ENCODE measurements at places on chromosomes 5 and 9.

- no peak for DNase-seq
Observed at GRCh38 chr9:126472198-126472947, 141.4 kb upstream of the LMX1B start.

DNA sequence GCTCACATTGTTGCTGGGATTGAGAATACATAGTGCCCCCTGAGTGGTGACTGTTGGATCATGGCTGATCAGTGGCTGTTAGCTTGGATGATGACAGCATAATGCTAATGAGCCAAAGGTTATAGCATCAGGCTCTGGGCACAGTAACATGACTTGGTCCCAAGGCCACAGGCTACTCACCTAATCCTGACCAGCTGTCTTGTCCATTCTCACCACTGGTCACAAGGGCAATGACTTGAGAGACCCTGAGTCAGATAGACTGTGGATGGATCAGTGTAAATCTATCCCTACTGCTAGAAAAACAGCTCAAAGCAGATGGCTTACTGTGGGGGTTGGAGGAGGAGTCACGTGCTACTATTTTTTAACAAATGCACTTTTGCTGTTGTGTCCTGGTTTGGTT is 74.7 kb downstream of the AOPEP start:
- DNase-seq, result no peak

GRCh38 chr9:106305428-106306133 is 557.4 kb upstream of the ZNF462 start:
- DNase-seq, result no peak

DNA sequence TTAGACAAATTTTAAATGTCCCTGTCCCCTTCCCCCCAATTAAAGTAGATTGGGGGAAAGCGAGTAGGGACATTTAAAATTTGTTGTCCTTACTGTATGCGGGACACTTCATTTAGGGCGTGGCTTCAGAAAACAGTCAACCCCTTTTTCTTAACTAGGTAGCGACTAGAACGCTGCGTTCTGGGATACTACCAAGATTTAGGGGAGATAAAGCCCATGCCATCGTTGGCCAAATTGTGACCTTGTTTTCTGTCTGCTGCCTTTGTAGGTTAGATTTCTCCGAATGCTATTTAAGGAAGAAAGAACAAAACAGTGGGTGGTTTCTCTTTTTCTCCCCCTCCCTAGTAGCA is 1.2 kb downstream of the CKS2 start:
- DNase-seq, result no peak

- no peak for DNase-seq
Observed at GRCh38 chr9:33662871-33663270, 132.5 kb upstream of the PRSS3 start.

- DNase-seq, result no peak
Observed at GRCh38 chr9:16987026-16987425, 116.6 kb upstream of the BNC2 start.

GRCh38 chr5:119327018-119327417 is 28.8 kb upstream of the TNFAIP8 start:
- DNase-seq, result no peak

DNA sequence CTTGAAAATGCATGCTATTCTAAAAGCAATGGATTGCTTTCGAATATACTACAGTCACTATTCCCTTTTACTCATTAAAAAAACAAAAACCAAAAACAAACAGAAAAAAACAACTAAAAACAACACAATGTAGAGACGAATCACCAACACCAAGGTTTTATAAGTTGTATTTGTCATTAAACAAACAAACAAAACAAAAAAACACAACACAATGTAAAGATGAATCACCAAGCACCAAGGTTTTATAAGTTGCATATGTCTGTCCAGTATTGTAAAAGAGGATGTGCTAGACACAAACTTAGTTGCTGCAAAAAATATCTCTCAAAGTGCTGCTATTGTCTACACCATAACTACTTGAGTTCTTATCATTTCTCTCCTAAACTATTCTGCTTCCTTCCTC is 1269.2 kb downstream of the EFNA5 start:
- no peak for DNase-seq

DNA sequence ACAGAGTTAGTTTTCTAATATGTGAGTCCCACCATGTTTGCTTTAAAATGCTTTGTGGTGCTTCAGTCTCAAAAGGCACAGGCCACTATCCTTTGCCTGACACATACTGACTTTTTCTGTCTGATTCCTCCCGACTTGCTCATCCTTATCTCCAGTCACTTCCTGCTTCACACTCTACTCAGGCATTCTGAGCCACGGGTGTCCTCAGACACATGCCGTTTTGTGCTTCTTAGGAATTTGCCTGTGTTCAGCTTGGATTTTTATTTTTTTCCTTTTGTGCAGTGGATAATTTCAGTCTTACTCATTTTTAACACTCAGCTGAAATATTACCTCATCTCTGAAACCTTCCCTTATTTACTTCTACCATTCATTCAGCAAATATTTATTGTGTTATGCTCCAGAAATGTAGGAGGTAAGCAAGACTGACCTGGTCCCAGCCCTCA is 54.1 kb downstream of the MAN2A1 start:
- no peak for DNase-seq

DNA sequence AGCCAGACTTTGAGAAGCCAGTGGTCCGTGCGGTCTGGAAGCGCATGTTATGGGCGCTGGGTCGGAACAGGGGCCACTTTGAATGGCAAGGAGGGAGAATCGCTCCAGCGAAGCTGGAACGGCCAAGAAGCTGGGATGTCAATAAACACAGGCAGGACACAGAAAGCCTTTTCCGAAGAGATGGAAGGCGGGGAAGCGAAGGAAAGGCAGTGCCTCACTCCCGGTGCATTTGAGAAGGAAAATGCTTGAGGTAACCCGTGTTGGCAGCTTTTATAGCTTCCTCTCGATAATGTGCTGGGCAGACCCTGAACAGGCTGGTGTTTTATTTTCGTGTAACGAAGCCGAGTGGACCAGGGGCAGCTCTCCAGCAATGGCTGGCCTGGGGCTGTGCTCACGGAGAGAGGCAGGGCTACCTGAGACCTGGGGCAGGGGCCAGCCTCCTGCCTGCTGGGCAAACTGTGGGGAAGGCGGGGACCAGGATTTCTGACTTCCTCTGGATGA is 84.2 kb upstream of the SPRY4 start:
- DNase-seq, result no peak

DNA sequence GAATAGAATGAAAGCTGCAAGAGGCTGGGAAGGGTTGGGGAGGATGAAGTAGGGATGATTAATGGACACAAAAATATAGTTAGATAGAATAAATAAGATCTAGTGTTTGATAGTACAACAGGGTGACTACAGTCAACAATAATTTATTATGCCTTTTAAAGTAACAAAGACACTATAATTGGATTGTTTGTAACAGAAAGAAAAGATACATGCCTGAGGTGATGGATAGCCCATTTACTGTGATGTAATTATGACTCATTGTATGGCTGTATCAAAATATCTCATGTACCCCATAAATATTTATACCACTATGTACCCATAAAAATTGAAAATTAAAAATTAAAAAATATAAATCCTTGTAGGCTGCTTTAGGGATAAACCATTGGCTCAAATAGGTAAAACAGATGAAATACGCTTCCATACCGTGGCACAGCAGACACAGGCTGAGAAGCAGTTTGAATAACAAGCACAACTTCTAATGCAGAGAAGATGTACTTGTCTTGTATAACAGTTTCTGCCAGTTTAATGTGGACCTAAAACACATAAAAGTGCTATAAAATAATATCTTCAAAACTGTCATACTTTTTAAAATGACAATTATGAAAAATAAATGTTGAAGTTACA is 34.9 kb downstream of the APBA1 start:
- no peak for DNase-seq

GRCh38 chr5:143134900-143135299 is 268.6 kb downstream of the NR3C1 start:
- DNase-seq, result no peak

DNA sequence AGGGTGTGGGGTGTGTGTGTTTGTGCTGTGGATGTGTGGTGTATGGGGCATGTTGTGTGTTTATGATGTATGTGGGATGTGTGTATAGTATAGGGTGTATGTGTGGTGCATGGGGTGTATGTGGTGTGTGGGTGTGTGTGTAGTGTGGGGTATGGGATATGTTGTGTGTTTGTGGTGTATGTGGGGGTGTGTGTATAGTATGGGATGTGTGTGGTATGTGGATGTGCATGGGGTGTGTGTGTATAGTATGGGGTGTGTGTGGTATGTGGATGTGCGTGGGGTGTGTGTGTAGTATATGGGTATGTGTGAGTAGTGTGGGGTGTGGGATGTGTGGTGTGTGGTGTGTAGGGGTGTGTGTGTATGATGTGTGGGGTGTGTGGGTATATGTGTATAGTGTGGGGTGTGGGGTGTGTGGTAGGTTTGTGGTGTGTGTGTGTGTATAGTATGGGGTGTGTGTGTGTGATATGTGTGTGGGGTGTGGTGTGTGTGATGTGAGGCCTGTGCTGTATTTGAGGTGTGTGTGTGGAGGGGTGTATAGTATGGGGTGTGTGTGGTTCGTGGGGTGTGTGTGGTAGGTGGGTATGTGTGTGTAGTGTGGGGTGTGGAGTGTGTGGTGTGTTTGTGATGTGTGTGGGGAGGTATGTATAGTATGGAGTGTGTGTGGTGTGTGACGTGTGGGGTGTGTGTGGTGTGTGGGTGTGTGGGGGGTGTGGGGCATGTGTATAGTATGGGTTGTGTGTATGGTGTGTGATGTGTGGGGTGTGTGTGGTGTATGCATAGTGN is 10.5 kb downstream of the ECSCR start:
- DNase-seq, result no peak

DNA sequence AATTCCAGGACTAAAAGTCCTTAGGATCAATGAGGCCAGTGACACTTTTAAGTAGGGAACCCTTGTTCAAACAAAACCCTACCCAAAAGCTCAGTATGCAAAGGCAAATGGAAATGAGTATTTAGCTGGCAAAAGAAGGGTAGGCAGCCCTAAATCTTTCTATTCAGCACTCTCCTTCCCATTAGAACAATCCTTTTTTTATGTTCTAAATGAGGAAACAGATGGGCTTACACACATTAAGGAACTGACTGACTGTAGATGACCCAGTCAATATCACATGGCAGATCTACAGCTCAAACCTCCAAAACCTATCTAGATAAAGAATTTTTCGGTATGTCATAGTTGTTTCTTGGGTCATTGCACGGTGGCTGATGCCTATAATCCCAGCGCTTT is 7.2 kb downstream of the CSNK1A1 start:
- no peak for DNase-seq

GRCh38 chr5:151448038-151448985 is 909 bp downstream of the SLC36A1 start:
- no peak for DNase-seq

DNA sequence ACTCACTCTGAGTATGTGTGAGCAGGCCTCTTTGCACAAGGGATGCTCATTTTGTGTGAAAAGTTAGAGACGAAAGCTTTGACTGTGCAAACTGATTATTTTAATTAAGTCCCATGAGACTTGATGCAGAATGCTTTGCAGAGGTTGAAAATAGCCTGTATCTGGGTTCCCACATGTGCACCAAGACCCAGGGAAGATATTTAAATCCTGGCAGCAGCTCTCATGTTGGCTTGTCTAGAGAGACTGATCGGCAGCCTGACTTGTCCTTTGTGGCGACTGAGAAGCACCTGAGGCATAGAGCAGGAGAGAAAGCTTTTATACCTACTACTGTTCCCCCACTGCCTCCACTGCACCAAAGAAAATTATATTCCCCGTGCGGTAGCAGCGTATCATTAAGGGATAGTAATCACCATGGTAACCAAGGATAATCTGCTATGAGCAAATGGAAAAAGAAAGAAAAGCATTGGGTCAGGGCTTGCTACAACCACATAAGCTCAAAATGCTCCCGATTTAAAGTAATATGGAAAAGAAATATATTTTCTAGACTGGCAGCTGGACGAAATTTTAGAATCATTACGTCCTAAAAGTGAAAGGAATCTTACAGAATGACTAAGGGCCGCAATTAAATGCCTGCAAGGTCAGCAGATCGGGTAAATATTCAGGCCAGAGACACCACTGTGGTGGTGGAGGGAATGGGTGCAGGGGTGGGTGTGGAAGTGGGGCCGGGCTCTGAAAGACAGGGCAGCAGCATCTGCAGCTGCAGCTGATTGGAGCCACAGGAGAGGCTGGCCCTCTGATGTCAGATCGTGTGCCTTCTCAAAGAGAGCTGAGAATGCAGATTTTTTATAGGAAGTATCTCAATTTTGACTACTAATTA is 135.3 kb upstream of the EPB41L4A start:
- DNase-seq, result no peak

DNA sequence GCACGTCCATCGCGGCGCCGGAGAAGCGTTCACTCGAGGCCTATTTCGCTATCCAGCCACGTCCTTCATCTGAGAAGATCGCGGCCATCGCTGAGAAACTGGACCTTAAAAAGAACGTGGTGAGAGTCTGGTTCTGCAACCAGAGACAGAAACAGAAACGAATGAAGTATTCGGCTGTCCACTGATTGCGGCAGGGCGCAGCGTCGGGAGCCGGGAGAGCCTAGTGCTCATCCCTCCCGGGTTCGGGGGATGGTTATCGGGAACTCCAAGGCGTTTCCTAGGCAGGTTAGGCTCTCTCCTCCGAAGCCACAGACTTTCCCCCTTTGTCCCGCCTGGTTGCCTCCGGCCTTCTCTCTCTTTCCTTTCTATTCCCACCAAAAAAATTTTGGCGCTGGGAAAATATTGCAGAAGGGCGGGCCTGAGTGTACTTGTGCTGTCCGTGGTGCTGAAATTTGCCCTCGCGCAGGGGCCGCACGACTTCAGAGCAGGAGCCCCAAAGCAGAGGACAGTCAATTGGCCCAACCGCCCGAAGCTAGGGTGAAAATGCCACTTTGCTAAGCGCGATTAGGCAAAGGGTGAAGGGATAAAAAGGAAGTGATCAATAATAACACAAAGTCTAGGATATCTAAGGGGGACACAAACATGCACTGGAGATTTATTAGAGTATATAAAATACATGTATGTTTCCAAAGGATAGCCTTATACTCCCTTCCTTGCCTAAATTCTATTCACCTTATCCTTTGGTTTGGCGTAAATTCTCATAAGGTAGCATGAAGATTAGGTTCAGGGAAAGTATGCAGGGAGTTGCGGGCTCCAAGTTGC is 1.8 kb downstream of the POU4F3 start:
- DNase-seq, result no peak

- DNase-seq, result no peak
Observed at GRCh38 chr5:25489834-25490538, 845.2 kb upstream of the CDH10 start.

DNA sequence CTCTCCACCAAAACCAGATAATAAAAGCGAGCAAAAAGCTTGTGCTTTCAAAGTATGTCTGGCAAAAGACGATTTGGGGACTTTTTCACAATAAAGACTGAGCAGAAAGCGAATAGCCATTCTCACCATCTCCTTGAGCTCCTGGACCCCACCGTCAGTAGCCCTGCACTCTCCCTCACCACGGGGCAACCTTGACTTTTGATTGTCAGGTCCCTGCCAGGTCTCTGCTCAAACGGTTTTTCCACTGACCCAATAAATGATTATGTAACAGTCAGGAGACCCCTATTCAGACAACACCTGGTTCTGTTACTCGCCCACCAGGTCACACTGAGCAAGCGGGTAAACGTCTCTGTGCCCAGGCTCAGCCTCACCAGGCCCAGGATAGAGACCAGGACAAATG is 131.3 kb downstream of the MVB12B start:
- no peak for DNase-seq

All from NCI-H510A (cell line).